Left ventricle myocardium inferior (tissue), 1 donor: ENCODE measurements at places on chromosomes 16 and 17. TPM values are rescaled to one million over a fixed set of nuclear protein-coding genes. Genes with fewer than 3 reads are reported as not detected.

The TSPAN10 gene
- 0.30 TPM for total RNA-seq

DNA sequence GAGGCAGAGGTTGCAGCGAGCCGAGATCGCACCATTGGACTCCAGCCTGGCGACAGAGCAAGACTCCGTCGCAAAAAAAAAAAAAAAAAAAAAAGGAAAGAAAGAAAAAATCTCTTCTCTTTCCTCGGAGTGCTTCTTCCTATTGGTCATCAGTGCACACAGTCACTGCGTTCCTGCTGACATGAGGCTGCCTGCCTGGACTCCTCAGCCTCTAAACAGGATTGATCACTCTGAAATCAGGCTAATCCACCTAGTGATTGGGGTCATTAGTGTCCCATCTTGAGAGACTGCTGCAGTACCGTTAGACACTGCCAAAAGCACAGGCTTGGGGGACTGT, 30.8 kb downstream of the PLCD3 start:
- no peak for DNase-seq

DNA sequence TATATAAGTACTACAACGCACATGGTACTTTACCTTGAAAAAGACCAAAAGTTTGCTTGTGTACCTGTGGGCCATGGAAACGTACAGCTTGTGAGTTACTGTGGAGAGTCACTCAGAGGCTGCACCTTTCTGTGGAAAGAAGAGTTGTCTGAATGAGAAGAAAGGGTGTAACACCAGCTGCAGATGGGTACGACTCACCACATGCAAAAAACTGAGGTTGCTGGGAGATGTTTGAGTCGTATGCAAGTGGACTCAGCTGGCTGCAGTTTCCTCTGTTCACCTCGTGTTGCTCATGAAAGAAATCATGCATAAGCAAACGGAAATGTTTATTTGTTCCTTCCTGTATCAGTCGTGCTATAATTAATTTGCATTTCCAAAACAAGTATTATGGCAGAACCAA, 22.4 kb upstream of the DYNLRB2 start:
- no peak for DNase-seq

The ATP1B2 gene
- 2.8 TPM for total RNA-seq
